ENCODE measurements at places on chromosomes 7 and 10.
A peak's percentile ranks its signal among the peaks of the same experiment; 100 is the strongest.

- no peak for DNase-seq
Observed at GRCh38 chr10:96978621-96979154, 146.6 kb downstream of the LCOR start.

- DNase-seq: no peak
Observed at GRCh38 chr10:3136336-3136735, 36.2 kb downstream of the PITRM1 start.

GRCh38 chr7:128830231-128831177 is at the start of gene FLNC:
Gene FLNC (plus strand): TSS chr7:128830406. CDS start chr7:128830638, 232 bp downstream.
- DNase-seq: no peak

GRCh38 chr7:54831644-54832095 is 72.7 kb upstream of the SEC61G start:
- no peak for DNase-seq

- peak; percentile 86 for DNase-seq
Observed at GRCh38 chr7:99142727-99143520, 984 bp downstream of the SMURF1 start.

DNA sequence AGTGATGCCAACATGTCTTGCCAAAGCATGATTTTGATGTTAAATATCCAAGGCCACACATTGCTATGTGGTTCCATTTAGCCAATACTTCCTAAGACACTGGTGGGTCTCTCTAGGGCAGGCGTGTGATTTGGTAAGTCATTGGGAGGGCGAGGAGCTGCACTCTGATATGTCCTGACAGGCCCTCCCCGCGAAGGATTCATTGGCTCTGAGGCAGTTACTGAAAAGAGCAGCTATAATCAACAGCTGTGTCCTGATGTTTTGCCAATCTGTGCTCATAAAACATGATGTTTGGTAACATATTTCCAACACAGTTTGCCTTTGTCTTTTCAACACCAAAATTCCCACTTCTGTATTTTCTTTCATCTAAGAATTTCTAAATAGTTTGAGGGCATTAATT is 646.7 kb downstream of the PARD3 start:
- no peak for DNase-seq

GRCh38 chr10:35074266-35074665 is 15.9 kb downstream of the CUL2 start:
- no peak for DNase-seq

DNA sequence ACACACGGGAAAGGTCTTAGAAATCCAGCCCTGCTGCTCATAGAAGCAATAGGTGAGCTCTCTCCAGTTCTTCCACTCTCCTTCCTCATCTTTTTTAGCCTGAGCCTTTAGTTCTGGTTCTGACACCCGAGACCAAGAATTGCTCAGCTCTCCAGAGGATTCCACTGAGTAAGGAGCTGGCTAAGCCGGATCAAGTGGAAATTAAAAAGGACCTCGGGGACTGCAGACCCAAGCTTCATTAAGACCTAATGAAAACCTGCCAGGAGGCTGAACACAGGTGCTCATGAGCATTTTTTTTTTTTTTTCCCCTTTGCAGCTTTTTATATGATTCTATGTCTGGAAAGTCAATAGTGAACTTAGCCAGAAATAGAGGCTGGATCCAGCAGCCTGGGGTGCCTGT is 1176.0 kb upstream of the AUTS2 start:
- no peak for DNase-seq

GRCh38 chr7:77655836-77656455 is 40.3 kb upstream of the RSBN1L start:
- DNase-seq: no peak

DNA sequence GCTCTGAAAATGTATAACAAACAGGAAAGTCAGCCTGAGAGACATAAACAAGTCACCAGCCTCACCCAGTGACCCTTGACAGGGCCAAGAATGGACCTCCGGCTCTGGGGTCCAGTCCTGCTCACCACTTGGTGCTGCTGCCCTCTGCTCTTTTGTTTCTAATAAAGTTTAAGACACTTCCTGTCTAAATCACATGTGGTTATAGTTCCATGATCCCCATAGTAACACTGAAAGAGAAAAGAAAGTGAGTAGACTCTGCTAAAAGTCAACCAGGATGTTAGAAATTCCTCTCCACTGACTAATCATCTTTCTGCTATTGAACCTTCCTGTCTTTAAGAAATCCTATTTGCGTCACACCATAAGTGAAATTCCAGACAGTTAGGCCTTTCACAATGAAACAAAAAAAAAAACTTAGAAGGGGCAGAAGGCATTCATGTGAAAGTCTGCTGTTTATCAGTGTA is 179.2 kb upstream of the BET1 start:
- no peak for DNase-seq

DNA sequence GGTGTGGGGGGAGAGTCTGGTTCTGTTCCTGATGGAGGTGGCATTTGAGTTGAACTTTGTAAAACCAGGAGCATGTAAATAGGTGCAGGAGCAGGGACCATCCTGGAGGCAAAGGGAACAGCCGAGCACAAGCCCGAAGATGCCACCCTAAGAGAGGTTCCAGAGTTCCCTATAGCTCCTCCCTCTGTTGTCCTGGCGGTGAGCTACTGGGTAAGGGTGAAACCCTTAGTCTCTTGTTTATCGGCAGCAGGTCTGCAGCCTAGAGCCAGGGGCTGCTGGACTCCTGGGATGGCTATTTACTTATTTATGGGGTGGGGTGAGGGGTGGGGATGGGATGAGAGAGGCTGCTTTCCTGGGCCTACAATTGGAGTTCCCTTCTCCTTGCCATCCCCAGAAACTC is 6.5 kb upstream of the LBX1 start:
- no peak for DNase-seq

GRCh38 chr7:106629516-106629915 is 31.4 kb downstream of the CCDC71L start:
- no peak for DNase-seq

GRCh38 chr7:8714791-8715190 is 281.4 kb downstream of the NXPH1 start:
- DNase-seq: no peak

- no peak for DNase-seq
Observed at GRCh38 chr7:149887311-149887710, 13.5 kb downstream of the ATP6V0E2 start.

DNA sequence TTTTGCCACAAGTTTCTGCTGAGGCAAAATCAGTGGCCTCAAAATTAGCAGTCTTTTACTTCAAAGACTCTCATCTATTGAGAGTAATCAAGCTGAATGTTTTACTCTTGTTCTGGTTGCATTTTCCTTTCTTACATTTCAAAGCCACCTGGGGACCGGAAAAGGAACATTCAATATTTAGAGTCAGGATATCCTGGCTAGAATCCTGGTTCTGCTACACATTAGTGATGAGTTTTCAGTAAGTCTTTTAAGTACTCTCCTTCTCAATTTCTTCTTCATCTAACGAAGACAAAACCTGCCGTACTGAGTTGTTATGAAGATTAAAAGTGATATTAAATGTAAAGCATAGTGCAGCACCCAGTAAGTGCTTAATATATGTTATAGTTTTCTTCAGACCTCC is 52.5 kb downstream of the LAMB4 start:
- no peak for DNase-seq

DNA sequence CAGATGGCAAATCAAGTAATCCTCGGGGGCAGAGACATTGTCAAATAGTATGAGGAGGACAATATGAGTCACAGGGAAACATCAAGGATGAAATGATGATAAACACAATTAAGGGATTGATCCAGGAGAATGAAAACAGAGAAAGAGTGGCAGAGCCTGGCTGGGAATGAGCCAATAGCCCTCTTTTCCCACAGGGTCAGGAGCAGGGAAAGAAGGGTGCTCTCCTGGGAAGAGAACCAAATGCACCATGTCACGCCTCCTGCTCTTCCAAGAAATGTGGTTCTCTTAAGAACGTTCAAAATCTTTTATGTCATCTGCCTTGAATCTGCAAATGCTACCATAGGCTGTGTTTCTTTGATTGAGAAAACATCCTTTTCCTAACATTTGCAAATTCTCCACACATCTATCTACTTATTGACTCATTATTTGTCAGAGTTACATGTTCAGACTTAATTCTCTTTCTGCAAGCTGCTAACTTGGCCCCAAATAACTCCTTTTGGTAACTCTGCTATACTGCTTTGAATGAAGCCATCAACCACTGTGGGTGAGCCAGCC is 50.6 kb downstream of the HIPK2 start:
- DNase-seq: no peak

DNA sequence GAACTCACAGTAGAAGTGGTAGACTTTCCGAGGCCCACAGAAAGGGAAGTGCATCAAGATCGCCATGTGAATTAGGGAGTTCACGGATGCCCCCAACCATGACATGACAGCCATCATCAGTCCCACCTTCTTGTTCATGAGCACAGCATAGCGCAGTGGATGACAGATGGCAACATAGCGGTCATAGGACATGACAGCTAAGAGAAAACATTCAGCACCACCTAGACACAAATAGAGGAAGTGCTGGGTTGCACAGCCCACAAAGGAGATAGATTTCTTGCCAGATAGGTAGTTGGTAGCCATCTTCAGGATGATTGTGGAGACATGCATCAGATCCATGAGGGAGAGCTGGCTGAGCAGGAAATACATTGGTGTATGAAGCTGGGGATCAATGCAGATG is 342 bp downstream of the OR2AE1 start:
- no peak for DNase-seq

DNA sequence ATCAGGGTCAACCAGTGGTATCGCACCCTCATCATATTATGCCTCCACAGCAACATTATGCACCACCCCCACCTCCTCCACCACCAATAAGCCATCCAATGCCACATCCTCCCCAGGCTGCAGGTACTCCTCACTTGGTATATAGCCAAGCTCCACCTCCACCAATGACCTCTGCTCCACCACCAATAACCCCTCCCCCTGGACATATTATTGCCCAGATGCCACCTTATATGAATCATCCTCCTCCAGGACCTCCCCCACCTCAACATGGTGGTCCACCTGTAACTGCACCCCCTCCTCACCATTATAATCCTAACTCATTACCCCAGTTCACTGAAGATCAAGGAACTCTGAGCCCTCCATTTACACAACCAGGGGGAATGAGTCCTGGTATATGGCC is 14.7 kb downstream of the CBLL1 start:
- no peak for DNase-seq

DNA sequence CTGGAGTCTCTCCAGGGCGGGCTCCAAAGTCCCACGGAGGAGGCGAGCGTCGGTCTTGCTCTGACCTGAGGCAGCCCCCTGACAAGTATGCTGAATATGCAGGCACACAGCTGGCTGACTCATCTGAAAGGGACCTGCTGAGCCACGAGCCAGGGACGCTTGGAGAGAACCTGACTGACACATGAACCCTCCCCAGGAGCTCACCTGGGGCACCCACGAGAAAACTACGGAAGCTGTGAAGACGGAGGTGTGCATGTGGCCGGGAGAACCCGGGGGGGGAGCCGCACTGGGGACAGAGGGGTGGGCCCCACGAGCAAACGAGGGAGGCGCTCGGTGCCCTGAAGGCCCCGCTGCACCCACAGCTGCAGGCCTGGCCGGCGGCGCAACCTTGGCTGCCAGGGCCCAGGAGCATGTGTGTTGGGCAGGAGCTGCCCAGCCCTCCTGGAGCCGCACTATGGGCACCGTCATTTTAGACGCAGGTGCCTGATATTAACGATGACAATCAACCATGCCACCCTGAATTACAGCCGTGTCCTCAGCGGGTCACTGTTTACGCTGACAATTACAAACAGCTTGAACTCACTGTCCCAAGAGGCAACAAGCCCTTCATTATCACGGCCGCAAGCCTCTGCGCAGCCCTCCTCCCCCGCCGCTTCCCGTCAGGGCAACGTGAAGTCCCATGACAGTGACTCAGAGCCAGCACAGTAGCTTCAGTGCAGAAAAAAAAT is 64.7 kb downstream of the DIP2C start:
- no peak for DNase-seq

DNA sequence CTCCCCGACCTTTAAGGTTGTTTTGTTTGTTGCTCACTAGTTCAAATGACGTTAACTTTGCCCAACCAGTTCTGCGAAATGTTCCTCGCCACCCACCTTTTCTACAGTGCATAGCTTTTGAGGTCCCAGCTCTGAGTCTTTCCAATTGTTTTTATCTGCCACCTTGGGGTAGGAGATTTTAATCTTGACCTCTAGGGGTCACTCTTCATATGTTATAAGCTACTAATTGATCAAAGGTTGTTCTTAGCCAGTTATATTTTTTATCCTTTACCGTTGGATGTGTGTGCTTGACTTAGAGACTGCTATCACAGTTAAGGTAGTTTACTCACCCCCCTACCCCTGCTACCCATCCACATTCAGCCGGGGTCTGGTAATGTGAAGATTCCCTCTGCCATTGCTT is 372.4 kb downstream of the SUGCT start:
- no peak for DNase-seq

GRCh38 chr7:137755846-137756651 is 90.7 kb downstream of the DGKI start:
- no peak for DNase-seq

GRCh38 chr7:29196971-29197595 is 2.5 kb downstream of the CHN2 start:
- DNase-seq: no peak

- no peak for DNase-seq
Observed at GRCh38 chr10:86936661-86937501, 20.5 kb downstream of the MMRN2 start.

- no peak for DNase-seq
Observed at GRCh38 chr10:80264081-80265056, 25.1 kb downstream of the MAT1A start.

DNA sequence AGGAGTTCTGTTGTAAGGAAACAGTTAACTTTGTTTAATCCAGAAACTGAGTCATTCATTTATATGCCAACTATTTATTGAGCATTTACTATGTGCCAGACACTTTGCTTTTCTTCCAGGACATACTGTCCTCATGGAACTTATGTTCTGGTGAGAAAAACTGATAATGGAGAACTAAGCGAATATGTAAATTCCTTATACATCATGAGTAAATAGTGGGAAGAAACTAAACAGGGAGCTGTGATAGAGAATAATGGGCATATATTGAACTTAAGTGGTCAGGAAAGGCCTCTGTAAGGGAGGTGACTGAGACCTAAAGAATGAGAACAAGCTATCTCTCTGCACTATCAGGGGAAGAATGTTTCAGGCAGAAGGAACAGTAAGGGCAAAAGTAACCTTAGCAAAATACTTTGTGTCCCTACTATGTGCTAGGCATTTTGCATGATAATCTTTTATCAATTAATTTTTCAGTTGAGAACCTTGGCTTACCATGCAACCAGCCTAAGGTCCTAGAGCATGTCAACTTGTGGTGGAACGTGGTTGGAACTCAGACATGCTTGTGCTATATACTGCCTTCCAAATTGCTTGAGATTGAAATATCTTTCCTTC is 45.4 kb downstream of the ST7 start:
- DNase-seq: no peak
